ENCODE measurements at places on chromosomes 7 and 10.

DNA sequence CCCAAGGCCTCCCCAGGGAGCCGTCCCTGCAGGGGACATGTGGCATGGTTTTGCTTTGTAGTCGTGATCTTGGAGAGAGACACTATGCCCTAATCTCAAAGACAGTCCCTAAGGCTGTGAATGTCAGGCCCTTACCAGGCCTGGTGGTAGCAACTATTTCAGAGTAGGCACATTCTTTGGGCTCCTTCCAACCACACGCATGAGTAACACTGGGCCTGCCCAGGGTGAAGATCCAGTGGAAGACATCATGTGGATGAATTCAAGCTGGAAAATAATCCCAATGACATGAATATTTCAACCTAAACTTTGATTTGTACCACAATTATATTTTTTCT lies 39.5 kb upstream of the INSIG1 start:
- DNase-seq = no peak

DNA sequence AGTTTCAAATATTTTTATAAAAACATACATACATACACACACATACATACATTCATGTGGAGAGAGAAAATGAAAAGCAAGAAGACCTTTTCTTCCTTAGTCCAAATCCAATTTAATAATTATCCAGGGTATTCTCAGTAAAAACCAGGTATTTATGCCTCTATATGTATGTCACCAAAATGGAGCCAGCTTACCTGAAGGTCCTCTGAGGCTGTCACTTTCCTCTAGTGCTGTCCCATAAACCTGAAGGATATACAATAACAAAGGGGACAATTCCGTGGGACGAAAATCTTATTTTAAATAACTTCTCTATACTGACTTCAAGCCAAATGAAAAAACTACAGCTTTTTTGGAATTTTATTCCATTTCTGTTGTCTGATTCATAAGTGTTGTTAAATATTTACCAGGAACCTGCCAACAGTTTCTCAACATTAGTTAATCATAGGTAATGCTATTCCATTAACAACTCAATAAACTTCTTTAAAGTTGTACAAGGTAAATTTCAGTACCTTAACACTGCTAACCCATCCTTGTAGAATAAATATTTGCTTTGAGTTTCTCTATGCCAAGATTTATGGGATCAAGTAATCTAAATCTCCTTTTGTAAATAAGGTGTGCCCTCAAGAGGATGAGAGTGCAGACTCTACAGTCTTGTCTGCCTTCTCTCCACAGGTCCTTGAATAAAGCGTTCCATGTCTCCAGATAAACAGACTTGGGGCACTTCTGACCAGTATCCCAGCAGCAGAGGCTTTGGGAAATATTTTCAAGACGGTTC lies 260.3 kb downstream of the AHR start:
- no peak for DNase-seq

GRCh38 chr7:85356916-85357315 lies 170.1 kb upstream of the SEMA3D start:
- no peak for DNase-seq

DNA sequence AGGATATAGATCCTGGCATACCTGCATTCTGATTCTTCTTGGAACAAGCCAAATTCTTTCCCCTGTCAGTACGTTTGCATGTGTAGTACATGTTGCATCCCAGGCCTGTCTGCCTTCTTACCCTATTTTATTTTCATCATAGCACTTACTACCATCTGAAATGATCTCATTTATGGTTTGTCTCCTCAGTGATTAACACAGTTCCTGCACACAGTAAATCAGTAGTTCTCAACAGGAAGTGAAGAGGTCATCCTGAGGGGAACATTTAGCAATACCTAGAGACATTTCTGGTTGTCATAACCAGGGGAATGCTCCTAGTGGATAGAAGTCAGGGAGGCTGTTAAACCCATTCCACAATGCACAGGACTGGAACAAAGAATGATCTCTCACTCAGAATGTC lies 38.2 kb upstream of the SLC26A4 start:
- no peak for DNase-seq

- no peak for DNase-seq
Observed at GRCh38 chr7:92848851-92849250, 12.5 kb upstream of the CDK6 start.

DNA sequence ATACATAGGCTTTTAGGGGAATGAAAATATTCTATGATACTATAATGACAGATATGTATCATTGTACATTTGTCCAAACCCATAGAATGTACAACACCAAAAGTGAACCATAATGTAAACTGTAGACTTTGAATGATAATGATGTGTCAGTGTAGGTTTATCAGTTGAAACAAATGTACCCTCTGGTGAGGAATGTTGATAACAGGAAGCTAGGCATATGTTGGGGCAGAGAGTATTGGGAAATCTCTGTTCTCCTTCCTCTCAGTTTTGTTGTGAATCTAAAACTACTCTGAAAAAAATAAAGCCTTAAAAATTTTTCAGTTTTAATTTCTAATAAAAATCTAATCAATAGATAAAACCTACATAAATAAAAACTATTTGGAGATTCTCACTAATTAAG lies 36.9 kb downstream of the C1GALT1 start:
- DNase-seq = no peak

DNA sequence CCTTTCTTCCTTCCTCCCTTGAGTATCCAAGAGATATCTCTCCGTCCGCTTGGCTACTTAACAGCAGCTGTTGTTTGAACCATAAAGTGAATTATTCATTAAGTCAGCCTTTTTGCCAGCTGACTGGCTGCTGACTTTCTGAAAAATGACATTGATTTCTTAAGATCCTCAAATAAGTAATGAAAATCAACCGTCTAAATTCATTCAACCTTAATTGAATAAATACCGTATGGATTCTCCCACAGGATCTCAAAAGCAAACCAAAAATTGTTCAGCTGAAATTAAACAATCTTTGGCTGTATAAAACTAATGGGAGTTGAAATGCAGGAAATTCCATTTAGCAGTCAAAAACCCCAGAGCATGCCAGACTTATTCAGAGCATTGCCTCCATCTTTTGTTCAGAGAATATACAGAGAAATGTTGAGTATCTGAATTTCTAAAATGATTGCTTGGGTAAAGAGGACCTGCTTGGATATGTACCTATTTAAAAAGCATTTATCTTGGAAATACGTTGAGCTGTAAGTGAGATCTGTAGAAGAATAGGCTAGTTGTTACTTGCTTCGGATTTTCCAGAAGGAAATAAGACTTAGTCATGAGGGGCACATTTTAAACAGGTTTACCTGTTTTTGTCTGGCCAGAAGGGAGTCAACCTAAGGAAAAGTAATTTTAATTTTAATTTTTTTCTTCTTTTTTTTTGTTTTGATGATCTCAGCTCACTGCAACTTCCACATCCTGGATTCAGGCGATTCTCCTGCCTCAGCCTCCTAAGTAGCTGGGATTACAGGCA lies 136.2 kb downstream of the PLXDC2 start:
- no peak for DNase-seq

DNA sequence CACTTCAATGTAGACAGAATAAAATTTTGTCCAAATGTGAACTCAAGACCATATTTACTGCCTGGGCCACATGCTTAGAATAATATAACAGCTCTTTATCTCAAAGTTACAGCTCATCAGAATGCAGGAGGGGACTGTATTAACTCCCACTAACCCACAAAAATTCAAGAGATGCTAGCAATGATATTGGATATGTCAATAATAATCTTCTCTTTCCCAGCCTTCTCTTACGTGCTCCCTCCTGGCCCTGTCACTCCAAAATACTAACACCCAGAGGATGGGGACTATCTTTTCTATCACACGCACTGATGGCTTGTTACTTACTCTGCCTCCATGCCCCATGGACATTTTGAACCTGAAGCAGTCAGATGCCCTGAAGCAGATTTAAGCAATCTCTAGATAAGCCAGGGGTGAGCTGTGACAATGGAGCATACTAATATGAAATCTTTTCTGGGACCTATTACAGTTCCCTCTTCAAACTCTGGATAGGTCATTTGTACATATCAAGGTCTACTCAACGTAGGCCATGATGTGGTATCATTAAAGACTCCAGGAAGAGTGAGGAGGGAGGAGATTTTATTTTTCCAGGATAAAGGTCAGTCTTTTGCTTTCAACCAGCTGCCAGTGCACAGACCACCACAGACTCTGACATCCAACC lies 803.0 kb downstream of the GRM8 start:
- DNase-seq = no peak

GRCh38 chr10:104220522-104220921 lies 11.6 kb downstream of the CFAP43 start:
- DNase-seq = no peak

GRCh38 chr7:79091661-79092060 lies 361.8 kb downstream of the MAGI2 start:
- DNase-seq = no peak

DNA sequence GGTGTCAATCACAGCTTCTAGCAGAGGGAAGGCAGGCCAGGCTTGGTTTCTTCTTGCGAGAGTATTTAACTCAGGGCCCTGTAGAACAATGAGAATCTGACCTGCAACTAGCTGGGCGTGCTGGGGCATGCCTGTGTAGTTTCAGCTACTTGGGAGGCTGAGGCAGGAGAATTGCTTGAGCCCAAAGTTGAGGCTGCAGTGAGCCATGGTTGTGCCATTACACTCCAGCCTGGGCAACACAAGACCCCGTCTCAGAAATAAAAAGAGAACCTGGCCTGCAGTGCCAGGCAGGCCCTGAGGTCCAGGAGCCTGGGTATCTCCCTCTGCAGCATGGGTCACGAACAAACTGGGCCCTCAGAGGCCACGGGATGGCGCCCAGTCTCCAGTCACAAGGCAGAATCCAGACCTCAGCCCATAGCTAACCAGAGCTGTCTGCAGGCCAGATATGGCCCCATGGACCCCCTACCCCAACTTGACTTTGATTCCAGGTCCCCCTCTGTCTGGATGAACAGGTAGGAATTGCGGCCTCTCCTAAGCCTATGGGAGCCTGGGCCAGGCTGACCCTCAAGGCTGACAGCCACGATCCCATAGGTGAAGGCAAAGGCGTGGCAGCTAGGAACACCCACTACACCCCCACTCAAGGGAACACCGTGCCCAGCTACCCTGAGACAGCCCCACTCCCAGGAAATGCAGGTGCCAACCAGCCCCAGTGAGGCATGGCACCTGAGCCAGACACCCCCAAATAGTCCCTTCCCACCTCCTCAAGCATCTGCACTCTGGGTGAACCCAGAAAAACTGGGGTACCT lies 102.7 kb upstream of the TNRC18 start:
- no peak for DNase-seq

DNA sequence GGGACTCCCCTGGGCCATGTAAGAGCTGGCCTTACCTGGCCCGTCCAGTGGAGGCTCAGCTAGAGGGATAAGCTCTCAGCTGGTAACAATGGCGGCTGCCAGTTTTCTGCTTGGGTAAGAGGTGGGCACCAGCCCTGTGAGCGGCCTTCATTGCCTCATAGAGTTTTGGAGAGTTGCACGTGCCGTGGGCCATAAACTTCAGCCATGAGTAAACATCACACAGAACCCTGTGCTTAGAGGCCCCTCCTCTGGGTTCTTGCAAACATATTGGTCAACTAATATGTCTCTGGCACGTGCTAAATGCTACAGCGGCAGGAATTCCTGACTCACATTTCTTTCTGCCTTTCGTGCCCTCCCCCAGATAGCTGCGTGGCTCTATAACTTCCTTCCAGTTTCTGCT lies 103.9 kb upstream of the LEP start:
- DNase-seq = peak; percentile 71

GRCh38 chr10:120701381-120701780 lies 149.8 kb upstream of the WDR11 start:
- no peak for DNase-seq

GRCh38 chr7:2649991-2650390 lies 18.2 kb downstream of the TTYH3 start:
- no peak for DNase-seq

- no peak for DNase-seq
Observed at GRCh38 chr7:41885748-41886147, 182.9 kb upstream of the INHBA start.

GRCh38 chr10:66748217-66748616 lies 177.6 kb upstream of the LRRTM3 start:
- no peak for DNase-seq

GRCh38 chr7:154202002-154202401 lies 149.8 kb downstream of the DPP6 start:
- no peak for DNase-seq

DNA sequence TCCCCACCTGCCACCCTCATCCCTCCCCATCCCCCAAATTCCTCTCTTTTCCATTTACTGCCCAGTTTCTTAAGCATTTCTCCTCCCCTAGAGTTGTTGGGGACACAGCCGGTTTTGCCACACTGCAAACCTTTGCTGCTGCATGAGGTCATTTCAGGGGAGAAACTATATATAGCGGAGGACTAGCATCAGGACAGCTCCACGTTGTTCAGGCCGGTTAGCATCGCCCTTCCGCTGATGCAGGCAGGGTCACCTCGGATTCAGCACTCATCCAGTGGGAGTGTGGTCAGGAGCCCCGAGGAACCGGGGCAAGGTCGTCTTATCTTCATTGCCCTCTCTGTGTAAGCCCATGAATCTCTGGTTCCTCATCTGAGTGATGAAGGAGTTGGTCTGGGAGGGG lies 15.6 kb downstream of the UBTD1 start:
- DNase-seq = no peak

Data from osteocyte (in vitro differentiated cells).